ENCODE measurements at places on chromosomes 1 and 21. TPM values are rescaled to one million over a fixed set of nuclear protein-coding genes. Genes with fewer than 3 reads are reported as not detected.

GRCh38 chr1:9573723-9574122 is 15.0 kb upstream of the TMEM201 start:
- no peaks in the 10 kb centered on the region for H3K4me1 ChIP-seq
- DNase-seq: no peak
- H3K27ac ChIP-seq: no peak overlapping the region
- no peak overlapping the region for H3K4me3 ChIP-seq
- no peaks in the 10 kb centered on the region for H3K27me3 ChIP-seq

DNA sequence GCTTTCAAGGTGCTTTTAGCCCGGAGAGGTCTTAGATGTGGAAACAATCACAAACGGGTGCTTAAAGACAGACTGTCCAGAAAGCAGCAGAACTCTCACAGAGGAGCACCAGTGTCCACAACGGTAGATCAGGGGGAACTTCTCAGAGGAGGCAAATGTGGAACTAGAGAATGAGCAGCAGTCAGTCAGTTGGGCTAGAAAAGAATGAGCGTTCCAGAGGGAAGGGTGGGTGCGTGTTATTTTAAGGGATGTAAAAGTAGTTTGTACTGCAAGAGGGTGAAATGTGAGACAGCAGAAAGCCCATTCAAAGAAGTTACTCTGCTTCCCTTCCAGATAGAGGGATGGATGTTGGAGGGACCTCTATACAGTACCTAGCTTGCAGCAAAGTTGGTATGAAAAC is 30.9 kb downstream of the RGS5 start:
- no peak for DNase-seq
- H3K4me3 ChIP-seq: no peak overlapping the region
- peaks cover 17% of the 10 kb centered on the region for H3K4me1 ChIP-seq
- no peak overlapping the region for H3K27ac ChIP-seq
- no peaks in the 10 kb centered on the region for H3K27me3 ChIP-seq

- peak; percentile 99 for DNase-seq
- peaks cover 41% of the 10 kb centered on the region for H3K4me1 ChIP-seq
- no peak overlapping the region for H3K4me3 ChIP-seq
Observed at GRCh38 chr1:218705911-218706893, 361.1 kb downstream of the TGFB2 start.

The CNR2 gene
- polyA plus RNA-seq: not detected

GRCh38 chr1:197393105-197393504 is 125.1 kb downstream of the CRB1 start:
- no peak for DNase-seq
- no peak overlapping the region for H3K4me3 ChIP-seq
- no peaks in the 10 kb centered on the region for H3K36me3 ChIP-seq
- no peaks in the 10 kb centered on the region for H3K27me3 ChIP-seq

The TSPEAR gene
- polyA plus RNA-seq: not detected

The PPOX gene
- 12.2 TPM for polyA plus RNA-seq

The NEK2 gene
- polyA plus RNA-seq: 0.99 TPM

DNA sequence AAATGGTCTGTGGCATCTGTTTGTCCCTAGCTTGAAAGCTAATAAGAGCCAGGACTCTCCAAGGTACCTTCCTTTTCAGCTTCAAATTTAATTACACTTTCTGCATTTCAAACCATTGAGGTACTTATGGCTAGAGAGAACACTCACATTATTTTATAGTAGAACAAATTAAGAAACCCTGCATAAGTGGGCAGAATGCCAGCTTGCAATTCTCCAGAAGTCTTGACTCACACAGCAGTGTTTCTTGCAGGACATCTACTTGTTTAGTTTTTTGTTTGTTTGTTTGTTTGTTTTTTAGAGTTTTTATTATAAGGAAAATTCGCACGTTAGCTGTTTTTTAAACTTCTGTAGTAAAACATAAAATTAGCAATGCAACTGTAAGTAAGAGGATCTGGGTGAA is 397.2 kb downstream of the NEGR1 start:
- no peak overlapping the region for H3K4me3 ChIP-seq
- H3K4me1 ChIP-seq: no peaks in the 10 kb centered on the region
- DNase-seq: no peak
- no peaks in the 10 kb centered on the region for H3K27me3 ChIP-seq
- no peaks in the 10 kb centered on the region for H3K36me3 ChIP-seq

DNA sequence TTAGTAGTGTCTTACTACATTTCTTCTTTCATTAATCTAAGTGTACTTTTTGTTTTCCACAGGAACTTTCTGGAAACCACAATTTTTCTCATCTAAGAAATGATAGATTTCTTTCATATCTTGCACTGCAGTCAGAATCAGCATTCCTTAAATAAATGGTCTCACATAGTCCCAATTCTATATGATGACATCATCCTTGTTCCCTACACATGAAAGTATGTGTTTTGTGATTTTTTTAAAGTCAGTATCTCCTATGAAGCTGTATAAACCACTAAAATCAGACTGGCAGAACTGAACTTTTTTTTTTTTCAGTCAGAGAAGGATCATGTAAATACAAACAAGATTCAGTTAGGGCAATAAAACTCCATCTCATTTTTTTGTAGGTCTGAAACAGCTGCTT is 742.6 kb upstream of the CXADR start:
- no peak overlapping the region for H3K27ac ChIP-seq
- no peaks in the 10 kb centered on the region for H3K27me3 ChIP-seq
- no peaks in the 10 kb centered on the region for H3K4me1 ChIP-seq
- no peaks in the 10 kb centered on the region for H3K36me3 ChIP-seq

The DISP1 gene
- polyA plus RNA-seq: 1.3 TPM

GRCh38 chr1:111234258-111234657 is 6.7 kb downstream of the CHI3L2 start:
- H3K36me3 ChIP-seq: no peaks in the 10 kb centered on the region
- no peak for DNase-seq
- peaks cover 24% of the 10 kb centered on the region for H3K4me1 ChIP-seq
- peak overlapping the region; percentile 64 for H3K27ac ChIP-seq

The NMNAT2 gene
- 0.80 TPM for polyA plus RNA-seq

GRCh38 chr1:60088620-60089155 is 15.1 kb upstream of the C1orf87 start:
- DNase-seq: no peak
- H3K4me3 ChIP-seq: no peak overlapping the region
- no peaks in the 10 kb centered on the region for H3K36me3 ChIP-seq

The TNNT2 gene
- polyA plus RNA-seq: 0.61 TPM

The FCRL1 gene
- polyA plus RNA-seq: not detected

DNA sequence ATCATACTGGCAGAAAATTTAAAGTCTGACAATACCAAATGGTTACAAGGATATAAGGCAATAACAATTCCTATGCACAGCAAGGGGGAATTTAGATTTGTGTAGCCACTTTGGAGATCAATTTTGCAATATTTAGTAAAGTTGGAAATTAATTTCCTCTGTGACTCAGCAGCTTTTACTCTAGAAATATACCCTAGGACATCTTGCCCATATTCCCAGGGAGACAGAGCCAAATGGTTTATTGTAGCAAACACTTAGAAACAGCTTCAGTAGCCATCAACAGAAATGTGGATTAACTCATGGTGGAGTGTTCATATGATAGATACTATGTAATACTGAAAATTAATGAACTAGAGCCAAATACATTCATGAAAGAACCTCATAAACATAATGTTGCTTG is 104.6 kb downstream of the BACH1 start:
- no peaks in the 10 kb centered on the region for H3K27me3 ChIP-seq
- H3K36me3 ChIP-seq: no peaks in the 10 kb centered on the region
- DNase-seq: no peak

DNA sequence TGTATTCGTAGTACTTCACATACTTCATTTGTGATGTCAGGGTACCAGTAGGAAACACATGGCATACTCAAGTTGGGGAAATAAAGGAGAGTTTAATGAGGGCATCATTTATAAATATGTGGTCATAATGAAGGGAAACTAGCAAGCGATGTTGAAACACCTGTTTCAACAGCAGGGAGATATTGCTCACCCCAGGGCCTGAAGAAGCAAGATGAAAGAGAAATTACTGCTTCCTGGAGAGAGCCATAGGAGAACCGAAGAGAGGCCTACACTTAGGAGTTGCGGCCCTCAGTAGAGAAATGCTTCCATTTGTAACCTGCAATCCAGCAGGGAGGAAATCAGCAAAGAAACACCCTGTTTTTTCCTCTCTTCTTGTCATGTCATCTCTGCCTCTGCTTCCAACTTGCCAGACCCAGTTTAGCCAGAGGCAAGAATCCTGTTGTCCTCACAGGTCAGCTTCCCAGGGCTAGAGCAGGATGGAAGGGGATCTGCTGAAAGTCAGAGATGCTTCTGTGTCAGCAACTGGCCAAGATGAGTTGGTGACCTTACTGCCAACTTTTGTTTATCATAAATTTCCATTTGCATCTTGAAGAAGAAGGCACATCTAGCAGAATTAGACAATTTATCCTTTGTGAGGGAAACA is 67.6 kb upstream of the TSPAN2 start:
- peaks cover 21% of the 10 kb centered on the region for H3K4me1 ChIP-seq
- no peak for DNase-seq
- H3K27ac ChIP-seq: no peak overlapping the region
- H3K36me3 ChIP-seq: no peaks in the 10 kb centered on the region
- H3K4me3 ChIP-seq: no peak overlapping the region
- H3K27me3 ChIP-seq: no peaks in the 10 kb centered on the region

DNA sequence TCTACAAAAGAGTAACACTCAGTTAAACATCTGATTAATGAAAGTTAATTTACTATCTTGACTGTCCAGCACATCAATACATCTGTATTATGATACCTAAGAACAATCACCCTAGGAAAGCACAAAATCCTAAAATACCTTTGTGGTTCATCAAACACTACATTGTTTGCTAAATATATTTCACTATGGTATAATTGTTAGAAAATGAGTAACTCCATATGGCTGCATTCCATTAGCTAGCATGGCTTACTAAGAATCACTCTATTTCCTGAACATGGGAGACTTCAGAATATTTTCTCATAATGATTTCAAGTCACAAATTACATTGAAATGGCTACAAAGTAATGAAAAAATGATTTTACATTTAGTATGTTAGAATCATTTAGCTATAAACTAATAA is 12.5 kb downstream of the TRMT1L start:
- H3K4me3 ChIP-seq: no peak overlapping the region
- H3K27ac ChIP-seq: no peak overlapping the region
- H3K27me3 ChIP-seq: no peaks in the 10 kb centered on the region
- H3K4me1 ChIP-seq: no peaks in the 10 kb centered on the region
- no peaks in the 10 kb centered on the region for H3K36me3 ChIP-seq
- DNase-seq: no peak

DNA sequence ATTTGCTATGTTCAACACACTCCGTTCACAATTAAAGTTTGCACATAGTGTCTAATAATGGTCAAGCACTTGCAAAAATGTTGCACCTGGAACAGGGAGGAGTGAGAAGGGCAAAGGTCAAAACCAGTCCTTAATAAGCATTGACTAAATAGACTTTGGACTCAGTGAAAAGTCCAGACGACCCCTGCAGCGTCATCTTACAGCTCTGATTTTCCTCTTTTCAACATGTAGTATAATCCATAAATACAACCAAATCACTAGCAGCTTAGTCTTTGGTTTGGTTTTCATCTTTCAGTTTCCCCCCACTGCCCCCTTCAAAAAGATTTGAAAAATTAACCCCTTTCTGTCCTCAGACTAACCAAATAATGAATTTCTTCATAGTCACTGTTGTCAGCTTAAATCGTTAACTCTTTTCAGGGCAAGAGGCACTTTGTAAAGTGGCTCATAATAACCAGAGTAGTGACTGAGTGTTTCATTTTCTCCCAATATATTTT is 290.3 kb downstream of the PTPRC start:
- no peaks in the 10 kb centered on the region for H3K36me3 ChIP-seq
- H3K27ac ChIP-seq: no peak overlapping the region
- no peak overlapping the region for H3K4me3 ChIP-seq
- H3K27me3 ChIP-seq: no peaks in the 10 kb centered on the region

The ITLN2 gene
- polyA plus RNA-seq: 0.22 TPM

- no peak overlapping the region for H3K27ac ChIP-seq
- H3K36me3 ChIP-seq: no peaks in the 10 kb centered on the region
- DNase-seq: no peak
- no peak overlapping the region for H3K4me3 ChIP-seq
- no peaks in the 10 kb centered on the region for H3K4me1 ChIP-seq
Observed at GRCh38 chr1:41655632-41656031, 171.1 kb upstream of the EDN2 start.

GRCh38 chr1:51231120-51231519 is 5.0 kb upstream of the RNF11 start:
- H3K36me3 ChIP-seq: no peaks in the 10 kb centered on the region
- H3K4me3 ChIP-seq: no peak overlapping the region
- no peak for DNase-seq
- no peaks in the 10 kb centered on the region for H3K27me3 ChIP-seq
- peaks cover 12% of the 10 kb centered on the region for H3K4me1 ChIP-seq

The KIAA1614 gene
- 0.12 TPM for polyA plus RNA-seq

The GJA9 gene
- polyA plus RNA-seq: 0.38 TPM

DNA sequence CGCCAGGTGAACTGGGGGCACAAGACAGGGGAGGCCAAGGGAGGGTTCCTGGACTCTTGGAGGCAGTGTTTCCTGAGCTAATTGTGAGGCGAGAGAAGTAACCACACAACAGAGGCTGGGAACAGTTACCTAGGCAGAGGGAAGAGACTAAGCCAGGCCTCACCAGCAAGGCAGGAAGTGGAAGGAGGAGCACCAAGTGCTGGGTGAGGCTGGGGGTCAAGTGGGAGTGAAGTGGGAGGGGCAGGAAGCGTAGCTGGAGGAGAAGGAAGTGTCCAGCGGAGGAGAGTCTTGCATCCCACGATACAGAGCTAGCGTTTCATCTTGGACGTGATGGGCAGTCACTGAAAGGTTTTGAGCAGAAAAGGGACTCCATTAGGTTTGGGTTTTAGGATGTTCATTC is 48.3 kb upstream of the CAPZB start:
- DNase-seq: no peak
- no peaks in the 10 kb centered on the region for H3K27me3 ChIP-seq
- H3K4me3 ChIP-seq: no peak overlapping the region
- H3K36me3 ChIP-seq: no peaks in the 10 kb centered on the region

- peaks cover 51% of the 10 kb centered on the region for H3K4me1 ChIP-seq
- H3K4me3 ChIP-seq: peak overlapping the region; percentile 54
- no peak for DNase-seq
- no peak overlapping the region for H3K27ac ChIP-seq
- no peaks in the 10 kb centered on the region for H3K36me3 ChIP-seq
Observed at GRCh38 chr1:47434051-47434842, 3.6 kb upstream of the FOXD2 start.

- no peaks in the 10 kb centered on the region for H3K27me3 ChIP-seq
- no peak for DNase-seq
- H3K36me3 ChIP-seq: no peaks in the 10 kb centered on the region
Observed at GRCh38 chr1:59444520-59444919, 147.6 kb downstream of the FGGY start.

DNA sequence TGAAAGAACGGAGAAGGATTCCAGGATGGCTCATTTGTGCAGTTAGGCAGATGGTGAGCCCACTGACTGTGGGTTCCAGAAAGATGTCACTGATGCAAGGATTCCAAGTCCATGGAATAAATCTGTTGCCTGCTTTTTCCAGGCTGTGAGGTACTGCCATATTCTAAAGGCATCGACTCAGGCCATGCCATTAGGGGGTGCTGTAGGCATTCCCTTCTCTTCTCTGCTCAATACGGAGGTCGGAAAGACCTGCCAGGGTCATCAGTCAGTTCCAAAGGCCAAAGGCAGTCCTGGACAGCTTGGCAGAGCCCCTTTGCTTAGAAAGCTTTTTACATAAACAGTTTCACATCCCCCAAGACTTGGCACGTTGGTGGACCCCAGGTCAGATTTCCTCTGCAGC is 31.7 kb upstream of the TMEM125 start:
- DNase-seq: no peak
- H3K27ac ChIP-seq: no peak overlapping the region
- no peak overlapping the region for H3K4me3 ChIP-seq

GRCh38 chr1:199780948-199781670 is 246.4 kb upstream of the NR5A2 start:
- H3K27ac ChIP-seq: no peak overlapping the region
- H3K4me3 ChIP-seq: no peak overlapping the region
- H3K27me3 ChIP-seq: no peaks in the 10 kb centered on the region
- H3K36me3 ChIP-seq: no peaks in the 10 kb centered on the region
- peaks cover 25% of the 10 kb centered on the region for H3K4me1 ChIP-seq
- no peak for DNase-seq
